ENCODE measurements at places on chromosomes 7 and 10.
A peak's percentile ranks its signal among the peaks of the same experiment; 100 is the strongest.

- no peak for DNase-seq
These were observed 28.7 kb downstream of the ST8SIA6 start for GRCh38 chr10:17425584-17426262.

GRCh38 chr10:106301146-106301545, 863.4 kb downstream of the SORCS1 start:
- DNase-seq = no peak

GRCh38 chr7:103715376-103716120, 269.5 kb upstream of the SLC26A5 start:
- no peak for DNase-seq

DNA sequence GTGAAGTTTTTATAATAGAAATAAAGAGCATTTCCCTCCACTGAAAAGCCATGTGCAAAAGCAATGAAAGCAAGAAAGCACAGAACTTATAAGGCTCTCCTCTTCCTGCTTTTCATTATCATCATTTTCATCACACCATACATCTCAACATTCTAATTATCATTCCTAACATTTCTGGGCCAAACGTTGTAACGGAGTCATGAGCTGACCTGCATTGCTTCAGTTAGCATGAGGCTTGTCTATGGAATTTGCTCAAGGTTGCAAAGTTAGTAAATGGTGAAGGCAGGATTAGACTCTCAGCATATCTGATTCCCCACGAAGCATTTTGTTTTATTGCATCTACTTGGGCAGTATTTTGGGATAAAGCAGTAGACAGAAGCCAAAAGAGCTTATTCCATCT, 11.4 kb downstream of the SCIN start:
- no peak for DNase-seq

- DNase-seq = no peak
These were observed 66.9 kb downstream of the STK17A start for GRCh38 chr7:43649755-43650274.

DNA sequence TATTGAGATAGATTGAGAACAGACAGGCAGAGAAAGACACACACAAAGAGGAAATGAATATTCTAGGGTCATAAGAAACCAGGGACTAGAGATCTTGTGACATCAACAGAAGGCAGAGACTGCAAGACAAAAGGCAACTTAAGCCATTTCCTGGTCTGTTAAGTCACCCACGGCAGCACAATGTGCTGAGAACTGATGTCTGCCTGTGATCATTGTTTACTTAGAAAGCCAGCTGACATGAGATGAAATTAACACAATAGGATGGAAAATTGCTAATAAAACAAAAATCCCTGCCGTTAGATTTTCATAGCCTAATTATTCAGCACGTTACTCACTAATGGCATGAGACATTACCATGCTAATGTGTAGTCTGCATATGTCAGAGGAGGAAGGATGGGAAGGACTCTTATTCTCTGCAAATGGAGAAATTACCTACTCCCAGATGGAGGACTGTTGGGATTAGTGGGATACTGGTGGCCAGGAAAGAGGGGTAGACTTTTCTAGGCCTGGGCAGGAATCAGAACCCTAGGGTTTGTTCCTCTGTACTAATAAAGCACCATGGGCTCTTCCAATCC, 191.3 kb upstream of the PODXL start:
- no peak for DNase-seq

DNA sequence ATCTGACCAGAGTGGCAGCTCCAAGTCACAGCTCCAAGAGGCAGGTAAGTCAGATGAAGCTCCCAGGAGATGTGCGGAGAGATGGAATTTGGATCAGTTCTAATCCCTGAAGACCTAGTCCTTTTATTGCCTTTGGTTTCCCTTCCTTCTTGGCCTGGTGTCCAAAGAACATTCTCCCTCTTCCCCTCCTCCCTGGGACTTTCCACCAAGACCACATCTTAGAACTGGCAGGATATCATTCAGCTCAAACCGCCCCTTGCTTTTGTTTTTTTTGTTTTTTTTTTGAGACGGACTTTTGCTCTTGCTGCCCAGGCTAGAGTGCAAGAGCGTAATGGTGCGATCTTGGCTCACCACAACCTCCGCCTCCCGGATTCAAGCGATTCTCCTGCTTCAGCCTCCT, 190.8 kb downstream of the GFRA1 start:
- no peak for DNase-seq

- DNase-seq = peak; percentile 18
These were observed at the start of gene JAZF1 for GRCh38 chr7:28180364-28181147. TSS of gene JAZF1 (minus strand) at chr7:28180795.

DNA sequence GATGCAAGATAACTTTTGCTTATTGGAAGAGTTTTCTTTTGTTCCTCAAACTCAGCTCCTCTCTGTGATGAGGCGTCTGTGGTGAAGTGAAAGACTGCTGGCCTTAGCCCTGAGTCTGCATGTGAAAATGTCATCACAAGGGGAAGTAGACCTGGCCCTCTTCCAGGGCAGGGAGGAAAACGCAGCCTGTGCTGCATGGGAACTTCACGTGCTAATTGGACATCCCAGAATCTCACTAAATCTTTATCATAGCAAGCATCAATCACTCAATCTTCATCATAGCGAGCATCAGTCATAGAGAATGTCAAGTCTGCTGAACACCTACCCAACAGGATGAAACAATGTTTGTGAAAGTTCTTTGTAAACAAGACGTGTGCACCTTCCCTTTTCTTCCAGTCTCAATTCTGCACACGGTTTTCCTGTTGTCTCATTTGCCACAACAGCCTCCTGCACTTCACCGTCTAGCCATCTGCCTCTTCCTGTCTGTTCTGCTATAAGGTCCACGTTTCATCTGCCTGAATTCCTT, 314.6 kb downstream of the FRMD4A start:
- DNase-seq = no peak

DNA sequence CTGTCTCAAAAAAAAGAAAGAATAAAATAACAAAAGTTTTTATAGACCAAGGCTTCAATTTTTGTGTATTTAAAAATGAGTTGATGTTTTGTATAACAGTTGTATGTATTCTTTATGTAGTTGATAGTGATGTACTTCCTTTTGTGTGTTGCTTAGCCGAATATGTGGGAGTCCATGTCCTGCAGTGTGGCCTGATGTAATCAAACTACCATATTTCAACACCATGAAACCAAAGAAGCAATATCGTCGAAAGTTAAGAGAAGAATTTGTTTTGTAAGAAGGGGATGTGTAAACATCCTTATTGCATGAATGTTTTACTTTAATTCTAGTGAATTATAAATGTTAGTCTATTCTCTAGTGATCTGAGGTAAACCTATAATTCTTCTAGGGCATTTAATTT, 56.6 kb downstream of the MPLKIP start:
- DNase-seq = no peak

DNA sequence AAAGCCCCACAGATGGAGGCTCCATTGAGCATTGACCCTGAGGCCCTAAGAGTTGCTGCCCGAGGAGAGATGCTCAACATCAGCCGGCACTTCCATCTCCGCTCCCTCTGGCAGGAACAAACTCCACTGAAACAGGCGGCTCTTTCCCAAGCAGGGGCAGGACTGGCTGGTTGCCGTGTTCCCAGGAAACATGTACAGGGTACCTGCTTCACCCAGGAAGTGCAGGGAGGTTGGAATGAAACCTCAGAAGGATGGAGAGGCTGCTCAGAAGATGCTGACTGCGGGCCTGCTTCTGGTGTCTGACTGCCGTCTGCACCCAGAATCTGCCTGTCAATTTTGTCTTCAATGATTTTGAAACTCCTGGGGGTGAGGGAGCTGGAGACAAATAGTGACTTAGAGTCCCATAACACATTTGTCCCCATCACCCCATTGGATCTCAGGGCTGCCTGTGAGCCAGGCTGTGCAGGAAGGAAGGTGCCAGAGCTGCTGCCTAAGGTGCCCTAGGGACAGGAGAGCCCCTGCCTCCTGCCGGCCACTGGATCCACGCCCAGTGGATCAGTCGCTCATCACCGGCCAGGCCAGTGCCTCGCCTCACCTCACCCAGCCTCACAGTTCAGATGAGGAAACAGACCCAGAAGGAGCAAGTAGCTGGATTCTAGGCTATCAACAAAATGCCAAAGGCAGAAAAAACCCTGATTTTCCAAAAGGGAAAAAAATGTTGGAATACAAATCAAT, 237.3 kb downstream of the PTPRN2 start:
- no peak for DNase-seq

- no peak for DNase-seq
These were observed 7.2 kb upstream of the NEUROG3 start for GRCh38 chr10:69580435-69580834.

- DNase-seq = no peak
These were observed 14.9 kb upstream of the EZH2 start for GRCh38 chr7:148898845-148899484.

GRCh38 chr10:91051829-91052228, 130.9 kb upstream of the ANKRD1 start:
- DNase-seq = no peak
